ENCODE measurements at places on chromosomes 3 and 15. TPM values are rescaled to one million over a fixed set of nuclear protein-coding genes. Genes with fewer than 3 reads are reported as not detected.

ATP13A4 gene
- 248 TPM for total RNA-seq

AGBL1 gene
- 6.5 TPM for total RNA-seq

DVL3 gene
- 54.1 TPM for total RNA-seq

OR5K2 gene
- total RNA-seq: not detected

NUP210 gene
- total RNA-seq: 19.8 TPM

EBLN2 gene
- total RNA-seq: 4.0 TPM

SPINT1 gene
- 96.8 TPM for total RNA-seq

FAM174B gene
- 62.9 TPM for total RNA-seq

EAF2 gene
- total RNA-seq: 4.8 TPM

PP2D1 gene
- not detected for total RNA-seq

IGSF10 gene
- total RNA-seq: 32.4 TPM

ZPLD1 gene
- not detected for total RNA-seq

SI gene
- total RNA-seq: not detected

KBTBD13 gene
- not detected for total RNA-seq

DZIP1L gene
- total RNA-seq: 8.1 TPM

FAM131A gene
- 19.0 TPM for total RNA-seq

GRCh38 chr15:101698314-101698713 lies 26.0 kb downstream of the TARS3 start:
- peaks cover 98% of the 10 kb centered on the region for H3K36me3 ChIP-seq
- no peak overlapping the region for H3K27ac ChIP-seq
- no peak for DNase-seq
- H3K4me3 ChIP-seq: no peak overlapping the region
- H3K4me1 ChIP-seq: no peaks in the 10 kb centered on the region

DNA sequence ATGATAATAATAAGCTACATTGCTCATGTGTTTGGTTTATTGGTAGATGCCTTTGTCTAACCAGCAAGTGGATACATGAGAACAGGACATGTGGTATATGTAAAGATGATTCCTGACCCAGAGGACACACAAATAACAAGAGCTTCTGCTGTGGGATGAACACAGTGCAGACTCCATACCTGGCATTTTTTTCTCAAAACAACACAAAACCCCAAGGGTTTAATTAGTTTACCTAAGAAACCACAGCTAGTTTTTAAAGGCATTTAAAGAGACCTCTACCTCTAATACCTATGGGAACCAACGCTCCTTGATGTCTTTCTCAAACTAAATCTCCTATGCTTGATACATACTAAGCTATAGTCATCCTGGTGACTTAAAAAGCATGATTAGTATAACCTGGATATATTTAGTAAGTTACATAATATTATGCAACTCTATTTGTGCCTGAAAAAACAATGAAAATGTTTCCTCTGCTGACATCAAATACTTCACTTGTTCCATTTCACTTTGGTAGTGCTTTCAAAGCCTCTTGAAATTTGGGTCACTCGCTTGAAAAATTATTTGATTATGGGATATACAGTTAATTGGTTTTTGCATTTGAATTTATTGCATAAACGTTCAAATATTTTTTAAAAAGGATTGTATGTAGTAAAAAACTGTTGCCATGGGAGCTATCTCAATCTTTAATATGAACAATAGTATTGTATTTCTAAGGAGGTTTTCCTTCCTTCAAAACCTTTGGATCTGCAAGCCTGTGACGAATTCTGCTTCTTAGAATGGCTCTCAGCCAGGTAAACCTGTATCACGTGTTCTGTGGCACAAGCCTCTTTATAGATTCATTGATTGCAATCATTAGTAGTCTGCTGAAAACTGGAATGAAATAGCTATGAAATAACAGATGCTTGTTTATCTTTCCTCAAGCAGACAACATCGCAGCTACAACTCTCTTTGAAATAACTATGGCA lies 233.0 kb upstream of the KCNMB2 start:
- no peak overlapping the region for H3K27ac ChIP-seq
- H3K36me3 ChIP-seq: no peaks in the 10 kb centered on the region
- no peak overlapping the region for H3K4me3 ChIP-seq
- no peak for DNase-seq
- H3K4me1 ChIP-seq: no peaks in the 10 kb centered on the region
- no peaks in the 10 kb centered on the region for H3K27me3 ChIP-seq

DNA sequence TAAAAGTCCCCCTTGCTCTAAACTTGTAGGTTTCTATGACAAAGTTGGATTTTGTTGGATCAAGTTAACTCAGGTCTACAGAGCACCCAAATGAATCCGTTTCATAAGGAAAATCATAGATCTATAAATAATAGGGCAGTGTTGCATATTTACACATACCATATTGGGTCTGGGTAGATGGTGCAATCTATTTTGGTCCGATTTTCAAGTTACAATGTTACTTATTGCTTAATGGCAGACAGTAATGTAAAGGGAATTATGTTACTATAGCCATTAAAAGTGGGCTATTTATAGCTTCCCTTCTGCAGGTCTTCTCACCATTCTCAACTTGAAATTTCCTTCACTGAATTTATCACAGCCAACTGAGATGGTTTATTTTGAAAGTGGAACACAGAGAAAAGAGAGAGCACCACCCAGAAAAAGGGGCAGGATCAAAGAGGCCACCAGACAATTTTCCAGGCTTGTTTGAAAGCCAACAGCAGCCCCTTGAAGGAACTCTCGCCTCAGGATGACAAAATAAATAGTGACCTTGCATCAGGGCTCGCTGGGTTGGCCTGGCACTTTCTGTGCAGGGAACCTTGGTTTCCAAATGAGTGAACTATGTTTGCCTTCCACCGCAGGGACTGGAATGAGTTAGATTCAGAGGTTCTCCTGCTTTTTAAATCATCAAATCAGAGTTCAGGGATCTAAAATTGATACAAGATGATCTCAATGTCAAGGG lies 260.2 kb upstream of the HES1 start:
- H3K36me3 ChIP-seq: no peaks in the 10 kb centered on the region
- peak; percentile 27 for DNase-seq
- no peaks in the 10 kb centered on the region for H3K27me3 ChIP-seq

- DNase-seq: no peak
- H3K4me1 ChIP-seq: peaks cover 81% of the 10 kb centered on the region
- no peak overlapping the region for H3K4me3 ChIP-seq
Observed at GRCh38 chr15:67142092-67142766, 76.8 kb downstream of the SMAD3 start.

DNA sequence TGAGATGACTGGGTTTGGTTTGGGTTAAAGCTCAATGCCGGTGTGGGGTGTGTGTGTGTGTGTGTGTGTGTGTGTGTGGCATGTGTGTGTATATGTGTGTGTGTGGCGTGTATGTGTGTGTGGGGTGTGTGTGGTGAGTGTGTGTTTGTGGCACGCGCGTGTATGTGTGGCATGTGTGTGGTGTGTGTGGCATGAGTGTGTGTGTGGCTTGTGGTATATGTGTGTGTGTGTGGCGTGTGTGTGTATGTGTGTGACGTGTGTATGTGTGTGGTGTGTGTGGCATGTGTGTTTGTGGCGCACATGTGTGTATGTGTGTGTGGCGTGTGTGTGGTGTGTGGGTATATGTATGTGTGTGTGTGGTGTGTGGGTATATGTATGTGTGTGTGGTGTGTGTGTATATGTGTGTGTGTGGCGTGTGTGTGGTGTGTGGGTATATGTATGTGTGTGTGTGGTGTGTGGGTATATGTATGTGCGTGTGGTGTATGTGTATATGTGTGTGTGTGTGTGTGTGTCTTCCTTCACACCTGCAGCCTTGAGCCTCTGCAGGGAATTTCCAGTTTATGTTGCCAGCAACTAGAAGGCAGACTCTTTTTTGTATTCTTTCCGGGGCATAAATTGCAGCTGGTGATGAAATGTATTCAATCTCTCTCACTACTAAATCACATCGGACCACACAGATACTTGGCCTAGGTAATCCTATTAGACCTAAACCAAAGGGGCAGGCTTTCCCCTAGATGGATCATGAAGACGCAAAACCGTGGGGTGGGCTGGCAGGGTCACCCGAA lies 34.8 kb downstream of the CHRD start:
- H3K4me3 ChIP-seq: no peak overlapping the region
- no peaks in the 10 kb centered on the region for H3K4me1 ChIP-seq
- DNase-seq: peak; percentile 37
- H3K27ac ChIP-seq: no peak overlapping the region
- H3K27me3 ChIP-seq: no peaks in the 10 kb centered on the region

GRCh38 chr15:68333775-68334470 lies 56.4 kb downstream of the FEM1B start:
- no peaks in the 10 kb centered on the region for H3K36me3 ChIP-seq
- H3K27ac ChIP-seq: peak overlapping the region; percentile 6
- H3K4me3 ChIP-seq: no peak overlapping the region
- H3K4me1 ChIP-seq: peaks cover 19% of the 10 kb centered on the region

- no peak overlapping the region for H3K4me3 ChIP-seq
- no peaks in the 10 kb centered on the region for H3K36me3 ChIP-seq
- no peak overlapping the region for H3K27ac ChIP-seq
- peaks cover 13% of the 10 kb centered on the region for H3K4me1 ChIP-seq
- DNase-seq: no peak
Observed at GRCh38 chr15:99385865-99386264, 134.6 kb downstream of the LRRC28 start.

- no peaks in the 10 kb centered on the region for H3K4me1 ChIP-seq
- no peak overlapping the region for H3K27ac ChIP-seq
- no peak for DNase-seq
- H3K27me3 ChIP-seq: no peaks in the 10 kb centered on the region
- no peaks in the 10 kb centered on the region for H3K36me3 ChIP-seq
- no peak overlapping the region for H3K4me3 ChIP-seq
Observed at GRCh38 chr3:130918328-130918727, 24.4 kb downstream of the ATP2C1 start.

GRCh38 chr3:82636177-82636576 lies 874.7 kb upstream of the GBE1 start:
- no peak overlapping the region for H3K27ac ChIP-seq
- DNase-seq: no peak
- no peaks in the 10 kb centered on the region for H3K4me1 ChIP-seq
- H3K27me3 ChIP-seq: no peaks in the 10 kb centered on the region
- no peak overlapping the region for H3K4me3 ChIP-seq
- H3K36me3 ChIP-seq: no peaks in the 10 kb centered on the region

GRCh38 chr15:91376038-91376437 lies 276.0 kb downstream of the SV2B start:
- no peaks in the 10 kb centered on the region for H3K36me3 ChIP-seq
- H3K4me1 ChIP-seq: no peaks in the 10 kb centered on the region
- DNase-seq: no peak
- no peaks in the 10 kb centered on the region for H3K27me3 ChIP-seq
- H3K4me3 ChIP-seq: no peak overlapping the region

- DNase-seq: no peak
- no peaks in the 10 kb centered on the region for H3K4me1 ChIP-seq
- no peaks in the 10 kb centered on the region for H3K36me3 ChIP-seq
Observed at GRCh38 chr15:28930476-28931291, 44.9 kb downstream of the APBA2 start.

GRCh38 chr3:11774296-11774877 lies 72.3 kb downstream of the TAMM41 start:
- H3K27me3 ChIP-seq: no peaks in the 10 kb centered on the region
- no peak overlapping the region for H3K4me3 ChIP-seq
- peak; percentile 61 for DNase-seq

DNA sequence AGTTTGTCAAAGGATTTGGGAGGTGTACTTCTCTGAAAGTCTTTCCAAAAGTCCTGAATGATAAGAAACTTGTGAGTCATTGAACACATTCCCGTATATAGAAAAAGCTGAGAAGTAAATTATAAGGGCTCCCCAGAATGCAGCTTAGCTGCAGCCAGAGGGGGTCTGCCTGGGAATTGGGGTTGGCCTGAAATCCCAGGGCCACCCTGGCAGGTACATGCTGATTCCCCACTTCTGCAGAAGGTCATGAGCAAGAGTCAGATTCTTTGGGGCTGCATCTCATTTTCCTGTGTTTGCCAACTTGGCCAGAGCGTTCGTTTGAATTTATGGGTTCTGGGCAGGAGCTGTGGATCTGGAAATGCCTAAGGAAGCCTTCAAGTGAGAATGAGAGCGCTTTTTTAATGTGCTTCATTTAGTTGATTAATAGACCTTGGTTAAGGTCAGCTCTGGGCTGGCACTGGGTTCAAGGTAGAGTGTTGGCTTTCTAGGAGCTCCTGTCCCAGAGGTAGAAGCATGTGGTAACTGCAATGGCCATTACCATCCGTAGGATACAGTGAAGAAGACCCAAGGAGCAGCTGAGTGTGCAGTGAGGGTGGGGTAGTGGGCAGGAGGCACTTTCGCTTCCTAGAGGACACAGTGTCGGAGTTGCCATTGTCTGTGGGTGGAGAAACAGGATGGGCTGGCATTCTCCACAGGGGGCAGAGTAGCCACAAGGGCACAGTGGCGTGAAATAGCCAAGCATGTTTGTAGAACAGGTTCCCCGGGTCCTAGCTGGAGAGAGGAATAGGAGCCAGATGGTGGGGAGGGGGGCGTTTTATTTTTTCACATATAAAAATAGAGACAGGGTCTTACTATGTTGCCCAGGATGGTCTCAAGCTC lies 3.2 kb downstream of the SLC6A6 start:
- H3K4me3 ChIP-seq: peak overlapping the region; percentile 76
- H3K36me3 ChIP-seq: no peaks in the 10 kb centered on the region
- no peaks in the 10 kb centered on the region for H3K27me3 ChIP-seq
- H3K4me1 ChIP-seq: peaks cover 50% of the 10 kb centered on the region
- no peak for DNase-seq
- peak overlapping the region; percentile 17 for H3K27ac ChIP-seq

GRCh38 chr3:184512621-184513020 lies 49.0 kb upstream of the EPHB3 start:
- H3K36me3 ChIP-seq: no peaks in the 10 kb centered on the region
- H3K27ac ChIP-seq: no peak overlapping the region
- H3K27me3 ChIP-seq: peaks cover 42% of the 10 kb centered on the region
- no peak for DNase-seq
- H3K4me3 ChIP-seq: no peak overlapping the region
- peaks cover 5% of the 10 kb centered on the region for H3K4me1 ChIP-seq

DNA sequence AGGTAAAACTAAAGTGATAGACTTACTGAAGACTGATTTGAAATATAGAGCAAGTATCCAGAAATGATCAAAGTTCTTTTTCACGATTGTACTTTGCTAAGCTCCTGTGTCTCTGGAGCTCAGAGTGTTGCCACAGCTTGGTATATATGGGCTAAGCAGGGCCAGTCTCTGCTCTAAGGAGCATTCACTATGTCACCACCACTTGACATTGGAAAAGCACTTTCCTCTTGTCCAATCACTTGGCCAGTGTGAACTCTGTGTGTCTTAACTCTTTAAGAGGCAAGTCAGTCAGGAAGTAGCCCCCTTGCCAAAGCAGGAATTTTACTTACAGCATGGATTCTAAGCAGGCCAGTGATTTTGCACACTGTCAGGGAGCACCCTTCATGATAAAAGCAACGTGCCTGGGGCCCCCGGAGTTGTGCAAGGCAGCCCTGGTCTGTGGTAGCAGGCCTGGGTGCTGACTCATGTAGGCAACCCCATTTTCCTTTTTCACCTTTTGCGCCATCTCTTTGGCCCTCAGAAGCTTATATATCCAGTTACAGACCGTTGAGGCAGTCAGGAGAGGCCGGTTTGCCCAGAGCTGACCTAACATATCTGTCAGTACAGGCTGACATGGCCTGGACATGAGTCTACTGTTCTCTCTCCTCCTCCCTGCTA lies 73.0 kb downstream of the HCN4 start:
- H3K27ac ChIP-seq: no peak overlapping the region
- H3K36me3 ChIP-seq: peaks cover 25% of the 10 kb centered on the region
- no peaks in the 10 kb centered on the region for H3K4me1 ChIP-seq
- no peaks in the 10 kb centered on the region for H3K27me3 ChIP-seq
- no peak overlapping the region for H3K4me3 ChIP-seq
- no peak for DNase-seq

- no peaks in the 10 kb centered on the region for H3K27me3 ChIP-seq
- peak; percentile 88 for DNase-seq
- no peaks in the 10 kb centered on the region for H3K36me3 ChIP-seq
- H3K4me1 ChIP-seq: peaks cover 7% of the 10 kb centered on the region
Observed at GRCh38 chr3:11770477-11771391, 76.0 kb downstream of the TAMM41 start.

- no peaks in the 10 kb centered on the region for H3K36me3 ChIP-seq
- no peaks in the 10 kb centered on the region for H3K27me3 ChIP-seq
- peak overlapping the region; percentile 89 for H3K4me3 ChIP-seq
Observed at GRCh38 chr15:22979238-22980188, 655 bp downstream of the CYFIP1 start.

All from upper lobe of right lung (tissue), 1 donor.